ENCODE measurements at places on chromosomes 12 and 14.
A peak's percentile ranks its signal among the peaks of the same experiment; 100 is the strongest.

GRCh38 chr12:49347311-49348193 is 864 bp downstream of the DNAJC22 start:
- DNase-seq = peak; percentile 31

DNA sequence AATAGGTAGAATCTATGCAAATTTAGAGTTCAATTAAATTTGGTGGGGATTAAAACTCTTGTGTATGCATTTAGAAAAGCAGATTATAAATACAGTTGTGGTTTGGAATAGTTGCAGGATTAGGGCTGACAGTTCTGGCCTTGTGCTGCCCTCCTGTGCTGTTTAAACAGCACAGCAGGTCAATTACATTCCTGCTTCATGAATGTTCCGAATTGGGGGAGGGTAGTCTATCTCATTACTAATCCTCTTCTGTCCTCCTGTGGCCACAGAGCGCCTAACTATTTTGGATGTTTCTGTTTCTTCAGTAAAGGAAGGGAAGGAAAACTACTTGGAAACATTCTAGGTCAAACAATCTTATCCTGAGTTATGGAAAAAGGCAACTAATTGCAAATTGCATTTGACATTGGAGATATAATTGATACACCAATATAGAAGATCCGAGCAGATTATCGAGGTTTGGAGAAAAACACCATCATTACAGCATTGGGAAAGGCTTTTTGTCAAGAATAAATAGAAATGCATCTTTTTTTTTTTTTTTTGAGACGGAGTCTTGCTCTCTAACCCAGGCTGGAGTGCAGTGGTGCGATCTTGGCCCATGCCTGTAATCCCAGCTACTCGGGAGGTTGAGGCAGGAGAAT is 8.7 kb upstream of the GPR19 start:
- peak; percentile 87 for DNase-seq

DNA sequence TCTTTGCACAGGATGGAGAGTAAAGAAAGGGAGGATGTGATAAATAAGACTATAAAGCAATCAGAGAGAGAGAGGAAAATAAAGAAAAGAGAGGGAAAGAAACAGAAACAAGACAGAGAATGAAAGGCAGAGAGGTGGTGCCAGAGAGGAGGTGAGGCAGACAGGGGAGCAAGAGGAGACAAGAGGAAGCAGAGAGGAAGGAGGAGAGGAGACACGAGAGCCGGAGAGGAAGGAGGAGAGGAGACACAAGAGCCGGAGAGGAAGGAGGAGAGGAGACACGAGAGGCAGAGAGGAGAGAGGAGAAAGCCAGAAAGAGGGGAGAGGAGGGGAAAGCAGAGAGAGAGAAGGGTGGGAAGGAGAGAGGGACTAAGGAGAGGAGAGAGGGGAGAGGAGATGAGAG is 125.2 kb downstream of the PAPOLA start:
- DNase-seq = no peak

GRCh38 chr12:31803306-31804184 is 74.7 kb upstream of the AMN1 start:
- DNase-seq = no peak

GRCh38 chr14:102345232-102345631 is 17.5 kb downstream of the CINP start:
- no peak for DNase-seq

- peak; percentile 20 for DNase-seq
These were observed 315.2 kb upstream of the G2E3 start for GRCh38 chr14:30243805-30244204.

DNA sequence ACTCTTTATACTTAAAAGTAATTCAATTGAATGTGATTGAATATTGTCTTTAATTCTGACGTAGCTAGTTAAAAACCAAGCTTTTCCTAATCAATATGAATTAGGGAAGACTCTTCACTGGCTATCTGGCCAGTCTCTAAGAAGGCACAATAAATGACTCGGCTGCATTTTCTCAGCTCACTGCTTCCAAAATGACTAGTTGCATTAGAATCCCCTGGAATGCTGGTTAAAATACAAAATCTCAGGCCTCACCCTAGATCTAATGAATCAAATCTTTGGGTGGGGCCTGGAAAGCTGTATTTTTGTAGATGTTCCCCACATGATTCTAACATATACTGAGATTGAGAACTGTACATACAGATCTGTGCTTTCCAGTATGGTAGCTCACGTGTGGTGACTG is 242.1 kb downstream of the CHST11 start:
- DNase-seq = no peak

- no peak for DNase-seq
These were observed 6.3 kb upstream of the ITGB7 start for GRCh38 chr12:53213348-53213747.

GRCh38 chr12:4197922-4198763 is 75.4 kb upstream of the CCND2 start:
- no peak for DNase-seq

DNA sequence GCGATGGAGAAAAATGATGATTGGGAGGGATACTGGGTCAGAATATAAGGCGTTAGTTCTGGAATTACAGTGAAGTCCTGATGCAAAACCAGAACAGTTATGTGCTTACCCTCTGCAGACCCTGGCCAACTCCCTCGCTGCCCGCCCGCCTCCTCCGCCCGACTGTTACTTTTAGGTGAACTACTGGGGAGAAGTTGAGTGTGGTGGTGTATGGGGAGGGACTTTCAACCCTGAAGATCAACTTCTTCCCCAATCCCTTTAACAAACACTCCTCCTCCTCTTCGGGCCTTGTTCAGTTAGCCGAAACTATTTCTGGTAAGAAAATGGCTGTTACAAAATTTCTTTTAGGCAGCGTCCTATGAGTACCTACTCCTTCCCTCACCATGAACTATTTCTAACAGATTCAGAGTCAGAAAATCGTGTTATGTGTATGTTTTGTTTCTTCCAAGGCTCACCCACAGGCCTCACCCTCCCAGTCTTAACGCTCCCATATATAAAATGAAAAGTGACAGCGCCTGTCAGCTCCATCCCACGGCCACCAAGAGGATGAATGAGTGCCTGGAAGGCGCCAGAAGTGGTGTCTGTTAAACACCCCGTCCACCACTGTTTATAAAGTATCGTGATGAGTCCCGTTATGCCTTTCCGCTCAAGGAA is 1.3 kb downstream of the FBXO33 start:
- no peak for DNase-seq

GRCh38 chr14:97413966-97414717 is 617.0 kb downstream of the VRK1 start:
- DNase-seq = no peak

GRCh38 chr14:85142982-85143381 is 387.0 kb upstream of the FLRT2 start:
- DNase-seq = no peak

GRCh38 chr12:21370845-21371449 is 1.8 kb upstream of the IAPP start:
- no peak for DNase-seq

DNA sequence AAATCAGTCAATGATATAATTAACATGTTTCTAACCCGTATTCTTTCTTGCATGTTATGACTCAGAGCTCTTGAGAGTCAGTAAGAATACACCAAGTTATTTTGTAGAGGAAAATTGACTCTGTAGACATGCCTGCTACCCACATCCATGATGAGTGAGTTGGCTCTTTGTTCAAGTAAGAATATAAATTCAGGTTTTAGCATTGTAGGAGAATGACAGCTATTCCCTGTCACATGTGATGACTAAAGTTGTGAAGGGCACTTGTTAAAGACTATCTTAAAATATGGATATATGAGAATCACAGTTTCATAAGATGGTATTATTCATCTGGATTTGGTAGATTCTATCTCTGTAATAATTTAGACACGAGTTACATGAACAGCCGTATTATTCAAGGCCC is 209.1 kb downstream of the CCDC59 start:
- no peak for DNase-seq

DNA sequence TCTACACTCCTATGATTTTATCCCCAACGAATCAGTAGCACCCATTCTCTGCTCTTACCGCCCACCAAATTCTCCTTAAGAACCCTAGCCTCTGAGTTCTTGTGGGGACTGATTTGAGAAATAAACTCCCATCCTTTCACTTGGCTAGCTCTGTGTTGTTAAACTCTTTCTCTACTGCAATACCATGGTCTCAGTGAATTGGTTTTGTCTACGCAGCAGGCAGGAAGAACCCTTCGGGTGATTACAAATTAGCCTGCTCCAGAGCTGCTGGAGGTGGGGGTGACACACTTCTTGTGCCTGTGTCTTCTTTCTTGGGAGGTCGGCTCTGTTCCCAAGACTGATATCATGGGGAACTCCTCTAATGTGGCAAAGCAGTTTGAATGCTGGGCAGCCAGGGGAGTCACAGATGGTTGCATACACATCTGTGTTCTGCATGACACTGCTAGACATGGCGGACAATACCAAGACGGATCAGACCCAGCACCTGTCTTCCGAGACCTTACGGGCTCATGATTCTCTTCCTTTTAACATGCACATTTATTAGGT is 1.6 kb upstream of the C1S start:
- DNase-seq = no peak

GRCh38 chr14:50027816-50028215 is 88.6 kb downstream of the VCPKMT start:
- no peak for DNase-seq

GRCh38 chr14:68658943-68659931 is 133.6 kb downstream of the ZFP36L1 start:
- DNase-seq = no peak

GRCh38 chr12:44558340-44559100 is 317.6 kb downstream of the NELL2 start:
- DNase-seq = no peak

DNA sequence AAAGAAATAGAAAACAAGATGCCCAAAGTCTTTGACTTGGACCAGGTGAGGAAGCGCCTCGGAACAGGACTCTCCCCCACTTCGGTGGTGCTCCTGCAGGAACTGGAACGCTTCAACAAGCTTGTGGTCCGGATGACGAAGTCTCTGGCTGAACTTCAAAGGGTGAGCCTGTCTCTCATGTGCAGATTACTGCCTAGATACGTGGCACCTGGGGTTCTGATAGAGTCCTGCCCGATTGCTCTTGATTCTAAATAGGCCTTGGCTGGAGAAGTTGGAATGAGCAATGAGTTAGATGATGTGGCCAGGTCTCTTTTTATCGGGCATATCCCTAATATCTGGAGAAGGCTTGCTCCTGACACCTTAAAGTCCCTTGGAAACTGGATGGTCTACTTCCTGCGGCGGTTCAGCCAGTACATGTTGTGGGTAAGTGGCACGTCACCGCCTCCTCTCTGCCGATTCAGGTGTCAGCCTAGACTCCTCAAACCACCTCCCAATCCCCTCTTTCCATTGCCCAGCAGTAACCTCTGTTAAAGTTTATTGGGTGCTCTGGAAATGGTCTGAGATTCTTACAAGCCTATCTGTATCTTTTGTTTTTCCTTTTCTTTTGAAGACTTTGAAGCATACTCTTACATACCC is 40.8 kb downstream of the CCDC92 start:
- no peak for DNase-seq

DNA sequence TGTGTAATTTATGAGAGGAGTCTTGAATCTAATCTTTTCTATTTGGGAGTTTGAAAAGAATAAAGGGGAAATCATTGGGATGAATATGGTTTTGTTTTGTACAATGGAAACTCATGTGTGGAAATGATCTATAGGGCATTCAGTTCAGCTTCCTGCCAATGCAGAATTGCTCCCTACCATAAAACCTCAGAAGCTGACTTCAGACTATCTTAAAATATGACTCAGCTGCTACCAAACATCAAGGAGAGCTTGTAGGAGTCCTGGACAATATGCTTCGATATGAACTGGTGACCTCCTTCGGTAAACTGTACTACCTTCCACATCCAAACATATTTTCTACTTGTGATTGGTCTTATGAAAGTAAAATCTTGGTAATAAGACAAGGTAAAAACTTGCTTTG is 160.6 kb downstream of the CAPZA3 start:
- DNase-seq = no peak

GRCh38 chr14:96039633-96040311 is 610 bp downstream of the C14orf132 start:
- DNase-seq = no peak

GRCh38 chr14:49953196-49953595 is 60.3 kb downstream of the ARF6 start:
- DNase-seq = no peak

- DNase-seq = no peak
These were observed 278.0 kb downstream of the CEP128 start for GRCh38 chr14:80663541-80663940.

GRCh38 chr12:29546000-29546399 is 48.5 kb upstream of the OVCH1 start:
- no peak for DNase-seq

- no peak for DNase-seq
These were observed 42.3 kb downstream of the SENP1 start for GRCh38 chr12:48063530-48063929.

Measured in fibroblast of skin of left biceps (primary cell).